ENCODE measurements at places on chromosomes 16 and 17.

- peak; percentile 83 for DNase-seq
Observed at GRCh38 chr17:30550512-30551273, 73.5 kb downstream of the GOSR1 start.

GRCh38 chr16:81746566-81746965, 32.5 kb upstream of the PLCG2 start:
- no peak for DNase-seq

- no peak for DNase-seq
Observed at GRCh38 chr17:10169290-10169689, 29.1 kb downstream of the GAS7 start.

- DNase-seq, result no peak
Observed at GRCh38 chr17:33322063-33322462, 29.0 kb upstream of the ASIC2 start.

DNA sequence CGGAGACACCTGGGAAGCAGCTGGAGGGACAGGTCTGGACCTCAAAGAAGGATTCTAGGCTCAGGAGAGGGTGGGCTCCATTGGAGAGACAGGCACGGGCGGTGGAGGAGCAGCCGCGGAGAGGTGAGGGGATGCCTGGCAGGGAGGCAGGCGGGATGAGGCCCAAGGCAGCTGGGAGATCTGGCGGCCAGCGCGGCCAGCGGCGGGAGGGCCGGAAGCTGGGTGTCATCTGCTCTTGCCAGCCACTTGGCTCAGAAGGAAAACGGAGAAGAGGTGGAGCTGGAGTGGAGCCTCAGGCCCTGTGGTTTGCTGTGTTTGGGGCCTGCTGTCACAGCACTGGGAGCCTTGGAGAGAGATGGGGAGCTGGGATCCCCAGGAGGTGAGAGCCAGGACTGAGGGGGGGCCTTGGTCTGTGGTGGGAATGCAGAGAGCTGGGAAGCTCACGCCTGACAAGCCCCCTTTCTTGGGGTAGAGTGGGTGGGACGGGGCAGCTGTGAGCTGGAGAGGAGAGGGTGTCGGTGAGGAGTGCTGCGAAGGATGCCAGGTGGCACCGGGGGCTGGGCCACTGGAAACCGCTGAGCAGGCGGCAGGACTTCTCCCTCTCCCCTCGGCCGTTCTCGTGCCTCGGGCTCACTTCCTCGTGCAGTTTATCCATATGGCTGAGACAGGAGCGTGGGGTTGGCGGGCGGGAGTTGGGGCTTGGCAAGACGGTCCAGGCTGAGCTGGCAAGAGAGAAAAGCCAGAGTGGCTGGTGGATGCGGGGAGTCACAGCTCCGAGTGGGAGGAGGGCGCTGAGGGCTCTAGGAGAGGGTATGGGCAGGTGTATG, 8.0 kb downstream of the TBC1D24 start:
- no peak for DNase-seq

- no peak for DNase-seq
Observed at GRCh38 chr17:1709403-1709951, 700 bp downstream of the TLCD2 start.

DNA sequence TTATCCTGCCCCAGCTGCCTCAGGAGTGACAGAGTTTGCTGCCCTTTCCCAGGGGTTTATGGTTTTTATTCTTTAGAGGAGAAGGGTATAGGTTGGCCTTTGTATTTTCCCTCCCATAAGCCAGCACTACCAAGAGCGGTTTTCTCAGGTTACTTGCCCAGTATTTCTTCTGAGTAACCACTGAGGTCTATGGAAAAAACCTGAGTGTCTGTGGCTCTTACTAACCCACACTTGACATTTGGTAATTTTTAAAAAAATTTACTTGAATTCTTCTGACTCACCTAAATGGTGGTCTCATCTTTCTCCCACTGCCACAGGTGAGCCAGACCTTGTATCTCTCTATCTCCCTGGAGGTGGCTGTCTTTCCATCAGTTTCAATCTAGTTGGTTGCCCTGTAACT, 6.0 kb downstream of the SLC7A6 start:
- DNase-seq, result no peak

GRCh38 chr16:81170824-81171223, 67.7 kb upstream of the BCO1 start:
- DNase-seq, result no peak

DNA sequence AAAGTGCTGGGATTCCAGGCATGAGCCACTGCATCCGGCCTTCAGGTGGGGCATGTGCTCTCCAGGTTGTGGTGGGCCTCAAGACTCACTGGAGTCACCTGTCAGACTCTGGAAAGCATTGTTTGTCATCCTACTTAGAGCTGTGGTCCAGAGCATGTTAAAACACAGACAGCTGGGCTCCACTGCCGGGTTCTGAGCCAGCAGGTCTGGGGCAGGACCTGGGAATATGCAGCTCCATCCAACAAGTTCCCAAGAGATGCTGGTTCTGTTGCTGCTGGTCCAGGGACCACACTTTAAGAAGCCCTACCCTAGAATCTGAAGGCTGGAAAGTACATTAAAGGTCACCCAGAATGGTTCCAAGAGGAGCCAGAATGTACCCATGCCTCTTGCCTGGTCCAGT, 75.3 kb downstream of the GAS7 start:
- DNase-seq, result no peak

DNA sequence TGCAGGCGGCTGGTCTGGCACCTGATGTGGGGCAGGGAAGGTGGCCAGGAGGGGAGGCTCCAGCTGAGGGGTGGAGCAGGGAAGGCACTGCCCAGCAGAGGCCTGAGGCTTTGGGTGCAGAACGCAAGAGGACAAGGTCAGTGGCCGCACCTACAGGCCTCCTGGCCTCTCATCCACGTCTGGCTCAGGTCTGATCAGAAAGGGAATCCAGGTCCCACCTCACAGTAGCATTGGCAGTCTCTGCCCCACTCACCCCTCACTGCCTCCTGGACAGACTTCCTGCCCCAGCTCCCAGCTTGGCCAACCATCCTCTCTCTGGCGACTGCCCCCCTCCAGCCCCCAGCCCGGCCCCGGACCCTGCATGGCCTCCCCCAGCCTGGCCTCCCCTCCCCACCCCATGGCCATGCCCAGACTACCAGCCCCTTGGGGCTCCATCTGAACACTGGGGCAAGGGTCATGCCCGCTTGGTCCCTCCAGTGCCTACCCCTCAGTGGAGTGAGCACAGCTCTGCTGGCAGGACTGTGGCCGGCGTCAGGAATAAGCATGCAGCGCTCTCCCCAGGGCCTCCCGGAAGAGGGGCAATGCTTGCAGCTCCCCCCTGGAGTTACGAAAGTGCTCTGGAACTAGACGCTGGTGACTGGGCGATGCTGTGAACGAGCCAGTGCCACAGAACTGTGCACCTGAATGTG, 4.6 kb downstream of the UTS2R start:
- no peak for DNase-seq

DNA sequence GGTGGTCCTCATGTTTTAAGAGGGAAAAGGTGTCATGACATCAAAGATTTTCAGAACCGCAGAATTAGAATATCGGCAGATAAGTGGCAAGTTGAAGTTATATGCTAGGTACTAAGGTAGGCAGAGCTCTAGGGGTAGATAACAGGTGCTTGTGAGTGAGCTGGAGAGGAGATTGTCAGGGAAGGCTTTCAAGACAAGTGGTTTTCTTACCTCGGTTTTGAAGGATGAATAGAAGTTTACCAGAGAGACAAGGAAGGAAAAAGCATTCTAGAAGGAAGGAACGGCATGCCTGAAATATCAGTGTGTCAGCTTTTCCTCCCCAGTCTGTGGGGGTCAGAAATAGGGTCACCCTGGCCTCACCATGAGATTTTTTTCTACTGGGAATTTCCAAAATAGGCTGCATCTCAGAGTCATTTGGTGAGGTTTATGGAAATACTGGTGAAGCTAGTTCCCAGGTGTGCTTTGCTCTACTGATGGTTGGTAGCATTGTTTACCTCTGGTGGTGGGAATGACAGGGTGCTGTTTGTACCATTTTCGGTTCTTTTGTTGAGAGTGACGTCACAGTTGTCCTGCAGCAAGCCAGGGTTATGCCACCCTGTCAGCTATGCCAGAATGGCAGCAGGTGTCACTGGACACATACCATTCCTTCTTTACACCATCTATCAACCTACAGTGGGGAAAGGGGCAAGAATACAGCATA, 112.5 kb downstream of the MSI2 start:
- no peak for DNase-seq

- DNase-seq, result no peak
Observed at GRCh38 chr16:84803146-84803545, 16.6 kb upstream of the CRISPLD2 start.

GRCh38 chr16:67766291-67766690, 40.1 kb downstream of the RANBP10 start:
- no peak for DNase-seq

- DNase-seq, result no peak
Observed at GRCh38 chr16:82259731-82260130, 89.7 kb upstream of the MPHOSPH6 start.
